Activated CD4-positive, alpha-beta T cell treated with anti-CD3 and anti-CD28 coated beads, Interleukin-2, amount 10 ng/mL, durations not matched to agents 7 days and 5 days (primary cell): ENCODE measurements at places on chromosomes 6 and 20. TPM values are rescaled to one million over a fixed set of nuclear protein-coding genes. Genes with fewer than 3 reads are reported as not detected.

CLPSL1 gene
- not detected for total RNA-seq

EDN3 gene
- total RNA-seq = 0.22 TPM

C6orf15 gene
- not detected for total RNA-seq

KHDC1L gene
- total RNA-seq = not detected

PPIL6 gene
- 0.17 TPM for total RNA-seq

RXRB gene
- 46.2 TPM for total RNA-seq

PHIP gene
- total RNA-seq = 31.6 TPM

GRCh38 chr6:85472744-85473143, 22.9 kb downstream of the NT5E start:
- H3K4me3 ChIP-seq = no peak overlapping the region
- no peak for DNase-seq
- peaks cover 2% of the 10 kb centered on the region for H3K36me3 ChIP-seq
- no peak overlapping the region for H3K27ac ChIP-seq
- H3K4me1 ChIP-seq = peaks cover 10% of the 10 kb centered on the region

- H3K36me3 ChIP-seq = no peaks in the 10 kb centered on the region
- no peak overlapping the region for H3K4me3 ChIP-seq
- no peaks in the 10 kb centered on the region for H3K27me3 ChIP-seq
- H3K27ac ChIP-seq = no peak overlapping the region
These were observed 580.4 kb downstream of the CBLN4 start for GRCh38 chr20:55424968-55425367.

- no peaks in the 10 kb centered on the region for H3K27me3 ChIP-seq
- H3K27ac ChIP-seq = peak overlapping the region; percentile 99
- peaks cover 22% of the 10 kb centered on the region for H3K36me3 ChIP-seq
- DNase-seq = no peak
These were observed 1.5 kb upstream of the NEDD9 start for GRCh38 chr6:11233673-11234573.

DNA sequence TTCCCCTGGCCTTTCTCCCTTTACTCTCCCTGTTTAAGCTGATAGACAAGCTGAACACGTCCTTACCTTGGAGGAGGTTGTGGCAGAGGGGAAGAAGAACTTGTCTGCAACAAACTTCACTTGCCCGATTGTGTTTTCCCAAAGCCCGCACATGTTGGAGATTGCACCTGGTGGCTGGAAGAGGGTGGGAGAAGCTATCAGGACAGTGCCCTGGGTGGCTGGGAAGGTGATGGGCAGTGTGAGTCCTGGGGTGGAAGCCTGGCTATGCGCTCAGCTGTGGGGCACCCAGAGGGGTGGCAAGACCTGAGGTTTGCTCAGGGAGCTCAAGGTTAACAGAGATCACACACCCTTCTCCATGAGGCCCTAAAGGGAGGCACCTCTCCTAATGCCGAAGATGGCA, 25.0 kb upstream of the SSTR4 start:
- H3K36me3 ChIP-seq = no peaks in the 10 kb centered on the region
- no peaks in the 10 kb centered on the region for H3K27me3 ChIP-seq
- no peak for DNase-seq
- no peaks in the 10 kb centered on the region for H3K4me1 ChIP-seq

DNA sequence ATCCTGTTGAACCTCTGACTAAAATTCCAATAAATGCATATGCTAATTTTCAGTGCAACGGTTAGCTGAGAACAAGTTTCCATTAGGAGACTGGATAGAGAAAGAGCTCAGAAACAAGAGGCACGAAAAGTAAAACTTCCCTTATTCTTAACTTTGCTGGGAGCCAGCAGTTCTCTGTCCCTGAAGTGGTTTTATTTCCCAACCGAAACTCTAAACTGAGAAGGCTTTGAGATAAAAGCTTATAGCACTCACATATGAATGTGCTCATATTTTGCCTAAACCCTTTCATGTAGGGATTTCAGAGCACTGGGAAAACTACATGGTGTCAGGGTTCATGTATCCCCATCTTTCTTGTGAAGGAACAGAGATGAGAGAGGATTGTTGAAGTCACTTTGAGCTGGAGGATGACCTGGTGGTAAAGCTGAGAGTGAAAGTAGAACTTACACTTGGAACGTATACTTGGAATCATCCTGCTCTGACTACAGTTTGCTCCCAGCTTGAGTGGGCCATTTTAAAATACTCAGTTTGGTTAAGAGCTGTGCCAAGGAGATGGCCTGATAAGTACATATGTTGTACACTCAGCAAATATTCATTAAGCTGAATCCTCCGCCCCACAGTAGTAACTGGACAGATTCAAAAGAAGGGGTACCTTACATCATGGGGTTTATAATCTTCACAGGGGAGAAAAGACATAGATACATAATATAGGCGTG, 324.2 kb upstream of the CNR1 start:
- H3K4me3 ChIP-seq = no peak overlapping the region
- no peak for DNase-seq
- H3K4me1 ChIP-seq = no peaks in the 10 kb centered on the region
- H3K27ac ChIP-seq = no peak overlapping the region

- peak within 1 kb of the TSS; percentile 70 for H3K4me3 ChIP-seq
- H3K4me1 ChIP-seq = peaks cover 17% of the 10 kb centered on the region
- H3K36me3 ChIP-seq = peaks cover 6% of the 10 kb centered on the region
These were observed at the start of gene HLA-DRB1 for GRCh38 chr6:32589596-32590449. HLA-DRB1 (minus strand) TSS chr6:32589848; CDS start chr6:32589742, 106 bp downstream.

DNA sequence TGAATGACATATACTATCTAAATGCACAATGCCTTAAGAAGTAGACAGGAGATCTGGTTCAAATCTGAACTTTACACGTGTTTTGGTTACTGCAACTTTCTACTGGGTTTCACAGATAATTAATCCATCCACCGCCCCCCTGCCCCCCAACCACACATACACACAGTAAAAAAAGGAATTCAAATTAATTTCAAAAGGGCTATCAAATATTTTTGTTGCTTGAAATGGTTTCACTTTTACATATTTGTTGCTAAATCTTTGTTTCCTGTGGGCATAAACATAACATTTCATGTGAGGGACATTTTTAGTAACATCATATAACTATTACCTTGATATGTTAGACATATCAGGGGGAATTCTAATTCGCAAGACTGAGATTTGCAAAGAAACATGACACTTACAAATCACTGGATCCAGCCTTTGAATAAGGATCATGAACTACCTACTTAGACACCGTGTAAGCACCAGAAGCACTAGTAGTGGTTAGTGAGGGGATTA, 7.5 kb downstream of the NEDD9 start:
- H3K4me3 ChIP-seq = peak overlapping the region; percentile 54
- H3K36me3 ChIP-seq = peaks cover 49% of the 10 kb centered on the region
- peaks cover 74% of the 10 kb centered on the region for H3K4me1 ChIP-seq
- DNase-seq = no peak
- H3K27ac ChIP-seq = peak overlapping the region; percentile 93

GRCh38 chr6:151430886-151431285, 21.0 kb downstream of the RMND1 start:
- H3K36me3 ChIP-seq = peaks cover 39% of the 10 kb centered on the region
- no peaks in the 10 kb centered on the region for H3K27me3 ChIP-seq
- no peak overlapping the region for H3K4me3 ChIP-seq
- H3K27ac ChIP-seq = no peak overlapping the region
- no peak for DNase-seq

DNA sequence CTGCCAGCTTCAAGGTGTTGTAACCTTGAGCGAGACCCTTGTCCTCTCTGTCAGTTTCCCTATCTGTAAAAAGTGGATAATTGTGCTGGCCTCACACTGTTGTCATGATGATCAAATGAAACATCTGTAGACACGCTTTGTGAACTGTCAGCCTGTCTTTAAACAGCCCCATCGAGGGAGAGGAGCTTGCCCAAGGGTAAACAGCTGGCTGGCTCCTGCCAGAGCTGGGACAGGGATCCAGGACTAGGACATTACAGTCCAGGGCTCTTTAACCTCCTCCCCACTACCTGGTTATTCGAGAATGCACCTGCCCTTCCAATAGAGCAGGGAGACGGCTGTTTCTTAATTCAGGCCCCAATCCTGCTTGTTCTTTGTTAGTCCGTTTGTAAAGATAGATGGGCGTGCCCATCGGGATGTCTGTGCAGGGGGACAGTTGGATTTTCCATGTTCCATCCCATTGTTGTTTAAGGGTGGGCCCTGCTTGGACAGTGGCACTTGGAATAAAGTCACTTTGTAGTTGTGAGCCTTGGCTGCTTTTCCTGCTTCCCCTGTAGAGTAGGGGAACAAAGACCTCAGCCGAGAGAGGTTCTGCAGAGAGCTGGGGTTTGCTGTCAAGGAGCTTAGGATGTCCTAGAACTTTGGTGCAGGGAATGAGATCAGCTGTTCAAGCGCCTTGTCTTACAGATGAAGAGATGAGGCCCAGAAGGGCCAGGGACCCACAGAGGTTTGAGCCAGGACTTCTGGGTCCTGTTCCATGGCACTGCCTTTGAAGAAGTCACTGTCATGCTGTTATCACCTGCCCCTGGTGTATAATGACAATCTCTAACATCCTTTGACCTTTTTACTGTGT, 77.9 kb upstream of the MYL9 start:
- H3K27ac ChIP-seq = peak overlapping the region; percentile 64
- H3K36me3 ChIP-seq = no peaks in the 10 kb centered on the region
- no peak for DNase-seq
- H3K27me3 ChIP-seq = no peaks in the 10 kb centered on the region
- peaks cover 72% of the 10 kb centered on the region for H3K4me1 ChIP-seq
- peak overlapping the region; percentile 94 for H3K4me3 ChIP-seq

DNA sequence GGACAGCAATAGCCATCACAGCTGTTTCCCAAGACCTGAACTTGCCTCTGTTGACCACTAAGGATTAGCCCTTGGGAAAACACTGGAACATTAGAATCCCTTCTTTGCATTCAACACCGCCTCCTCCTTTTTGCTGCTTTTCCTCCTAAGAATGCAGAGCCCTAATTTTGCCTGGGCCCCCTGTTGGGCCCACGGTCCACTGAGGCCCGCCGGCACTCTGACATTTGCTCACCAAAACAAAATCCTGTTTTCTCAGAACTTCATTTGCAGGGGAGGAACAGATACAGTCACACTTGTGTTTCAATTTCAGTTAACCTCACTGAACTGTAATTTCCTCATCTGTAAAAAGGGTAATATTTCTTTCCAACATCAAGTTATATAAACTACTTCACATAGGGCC, 116.0 kb upstream of the JARID2 start:
- peaks cover 17% of the 10 kb centered on the region for H3K4me1 ChIP-seq
- no peaks in the 10 kb centered on the region for H3K27me3 ChIP-seq
- no peak for DNase-seq
- H3K4me3 ChIP-seq = no peak overlapping the region

GRCh38 chr6:136251394-136251793, 1.3 kb upstream of the MTFR2 start:
- peak overlapping the region; percentile 89 for H3K4me3 ChIP-seq
- H3K4me1 ChIP-seq = peaks cover 56% of the 10 kb centered on the region
- H3K27ac ChIP-seq = peak overlapping the region; percentile 89
- DNase-seq = no peak
- no peaks in the 10 kb centered on the region for H3K27me3 ChIP-seq

GRCh38 chr6:20334334-20334733, 67.3 kb upstream of the E2F3 start:
- no peaks in the 10 kb centered on the region for H3K27me3 ChIP-seq
- H3K27ac ChIP-seq = no peak overlapping the region
- H3K4me1 ChIP-seq = peaks cover 39% of the 10 kb centered on the region
- no peak overlapping the region for H3K4me3 ChIP-seq
